ENCODE measurements at places on chromosomes 6 and 20. TPM values are rescaled to one million over a fixed set of nuclear protein-coding genes. Genes with fewer than 3 reads are reported as not detected.

The HLA-DOB gene
- 0.20 TPM for total RNA-seq

The LTB gene
- not detected for total RNA-seq

The PHACTR1 gene
- total RNA-seq: 15.9 TPM

- no peak for DNase-seq
- peaks cover 55% of the 10 kb centered on the region for H3K36me3 ChIP-seq
- peaks cover 4% of the 10 kb centered on the region for H3K4me1 ChIP-seq
- H3K4me3 ChIP-seq: no peak overlapping the region
Observed at GRCh38 chr6:52505726-52506409, 71.0 kb downstream of the TRAM2 start.

DNA sequence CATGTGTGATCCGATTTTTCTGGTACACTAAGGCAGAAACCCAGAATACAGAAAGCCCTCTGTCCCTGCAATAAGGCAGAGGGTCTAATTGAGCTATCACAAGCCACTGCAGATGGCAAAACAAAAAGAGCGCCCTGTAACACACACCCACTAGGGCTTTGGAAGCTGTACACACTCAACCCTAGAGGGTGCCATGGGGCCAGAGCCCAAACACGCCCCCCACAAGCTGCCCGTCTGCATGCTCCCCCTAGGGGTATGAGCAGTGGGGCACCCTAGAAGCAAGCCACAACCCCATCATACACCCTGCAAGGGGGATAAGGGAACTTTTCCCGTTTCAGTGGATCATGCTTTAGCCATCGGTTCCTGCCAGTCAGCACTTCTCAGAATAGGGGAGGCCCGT lies 62.2 kb upstream of the PDE10A start:
- no peaks in the 10 kb centered on the region for H3K4me1 ChIP-seq
- no peaks in the 10 kb centered on the region for H3K36me3 ChIP-seq
- H3K4me3 ChIP-seq: no peak overlapping the region
- H3K27ac ChIP-seq: no peak overlapping the region
- DNase-seq: peak; percentile 58

- H3K36me3 ChIP-seq: no peaks in the 10 kb centered on the region
- no peak overlapping the region for H3K4me3 ChIP-seq
- H3K4me1 ChIP-seq: no peaks in the 10 kb centered on the region
- H3K27me3 ChIP-seq: no peaks in the 10 kb centered on the region
Observed at GRCh38 chr20:61839223-61839911, 226.3 kb downstream of the TAF4 start.

GRCh38 chr6:24766680-24767462 lies 7.9 kb upstream of the GMNN start:
- no peak for DNase-seq

DNA sequence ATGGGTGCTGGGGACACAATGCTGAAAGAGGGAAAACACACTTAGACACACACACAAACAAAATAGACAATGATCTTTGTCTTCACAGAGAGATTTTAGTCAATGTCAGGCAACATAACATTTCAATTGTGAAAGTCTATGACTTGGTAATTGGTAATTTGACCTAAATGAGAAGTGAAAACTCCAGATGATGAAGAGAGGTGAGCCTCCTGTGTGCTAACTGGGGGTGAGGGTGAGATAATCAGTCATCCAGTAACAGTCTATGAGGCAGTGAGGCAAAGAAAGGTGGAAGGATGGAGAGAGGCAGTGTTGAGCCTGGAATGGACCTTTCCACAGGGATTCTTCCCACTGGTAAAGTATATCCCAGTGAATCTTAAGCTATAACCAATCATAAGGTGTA lies 744.2 kb downstream of the MAFB start:
- no peak overlapping the region for H3K27ac ChIP-seq
- no peak for DNase-seq
- no peaks in the 10 kb centered on the region for H3K36me3 ChIP-seq
- H3K4me1 ChIP-seq: no peaks in the 10 kb centered on the region
- no peaks in the 10 kb centered on the region for H3K27me3 ChIP-seq

DNA sequence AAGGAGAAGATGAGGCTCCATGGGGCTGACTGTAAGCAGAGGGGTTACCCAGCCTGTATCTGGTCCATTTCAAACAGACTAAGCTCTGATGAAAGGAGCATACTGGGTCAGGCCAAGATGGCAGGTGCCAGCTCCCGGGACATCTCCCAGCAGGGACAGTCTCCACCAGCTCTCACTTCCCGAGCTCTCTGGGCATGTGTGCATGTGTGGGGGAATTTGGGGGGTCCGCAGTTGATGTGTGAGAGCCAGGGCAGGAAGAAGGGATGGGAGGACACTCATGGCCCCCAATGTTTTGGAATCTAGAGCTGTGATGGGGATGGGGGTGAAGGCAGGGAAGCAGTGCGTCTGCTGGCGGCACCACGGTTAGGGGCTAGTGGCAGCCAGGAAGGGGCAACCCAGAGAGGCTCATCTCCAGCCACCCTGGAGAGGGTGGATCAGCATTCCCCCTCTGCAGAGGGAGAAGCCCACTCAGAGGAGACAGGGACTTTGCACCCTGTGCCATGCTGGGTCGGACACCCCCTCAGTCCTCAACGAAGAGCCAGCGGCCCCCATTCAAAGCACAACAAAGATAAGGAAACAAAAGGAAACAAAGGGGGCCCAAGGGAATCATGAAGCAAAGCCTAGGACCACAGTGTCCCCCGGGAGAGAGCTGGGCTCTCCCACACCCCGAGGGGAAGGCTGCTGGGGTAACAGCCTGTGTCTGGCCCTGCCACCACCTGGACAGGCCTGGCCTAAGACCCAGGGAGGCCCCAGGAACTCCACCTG lies 52.4 kb downstream of the DSTN start:
- H3K4me3 ChIP-seq: no peak overlapping the region
- H3K27ac ChIP-seq: no peak overlapping the region
- H3K4me1 ChIP-seq: no peaks in the 10 kb centered on the region

DNA sequence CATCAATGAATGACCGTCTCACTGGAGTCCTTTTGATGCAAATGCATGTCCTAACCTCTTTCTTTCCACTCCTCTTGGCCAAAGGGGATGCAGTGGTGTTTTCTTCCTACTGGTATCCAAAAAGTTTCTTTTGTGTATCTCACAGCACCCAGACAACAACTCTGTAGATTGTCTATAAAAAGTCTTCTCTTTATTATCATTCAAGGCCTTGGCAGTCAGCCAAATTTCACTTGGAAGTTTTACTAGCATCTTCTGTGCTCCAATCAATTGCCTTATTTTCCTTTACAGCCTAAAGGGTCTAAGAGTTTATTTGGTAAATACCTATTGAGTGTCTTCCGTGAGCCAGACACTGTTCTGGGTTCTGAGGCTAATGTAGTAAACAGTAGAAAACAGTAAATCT lies 150.2 kb upstream of the RNF217 start:
- no peaks in the 10 kb centered on the region for H3K4me1 ChIP-seq
- H3K36me3 ChIP-seq: no peaks in the 10 kb centered on the region
- no peak overlapping the region for H3K27ac ChIP-seq
- no peaks in the 10 kb centered on the region for H3K27me3 ChIP-seq

DNA sequence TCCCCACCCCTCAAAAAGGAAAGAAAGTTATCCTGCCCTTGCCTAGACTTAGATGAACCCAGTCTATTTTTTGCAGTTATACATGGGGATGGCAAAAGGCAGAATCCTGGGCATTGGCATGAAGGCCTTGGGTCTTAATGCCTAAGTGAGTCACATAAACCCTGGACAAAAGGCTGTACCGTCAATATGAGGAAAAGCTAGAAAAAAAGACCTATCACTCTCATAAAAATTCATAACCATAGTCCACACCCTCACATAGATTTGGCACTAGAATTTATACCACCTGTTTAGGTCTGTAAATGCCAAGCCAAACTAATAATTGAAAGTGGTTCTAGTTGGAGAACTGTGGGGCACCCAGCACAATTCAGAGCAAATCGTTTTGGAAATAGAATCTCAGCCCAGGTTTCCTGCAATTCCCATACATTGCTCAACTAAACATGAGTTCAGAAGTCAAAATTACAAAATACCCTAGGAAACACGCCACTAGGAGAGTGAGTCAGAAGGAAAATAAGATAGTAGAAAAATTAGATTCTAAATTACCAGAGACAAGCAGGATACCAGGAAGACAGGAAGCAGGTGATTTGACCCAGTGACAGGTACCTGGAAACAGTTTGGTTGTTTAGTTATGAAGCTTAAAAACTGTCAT lies 70.4 kb upstream of the FUCA2 start:
- no peaks in the 10 kb centered on the region for H3K36me3 ChIP-seq
- no peak overlapping the region for H3K27ac ChIP-seq
- H3K27me3 ChIP-seq: no peaks in the 10 kb centered on the region
- no peak for DNase-seq
- no peak overlapping the region for H3K4me3 ChIP-seq
- H3K4me1 ChIP-seq: no peaks in the 10 kb centered on the region

DNA sequence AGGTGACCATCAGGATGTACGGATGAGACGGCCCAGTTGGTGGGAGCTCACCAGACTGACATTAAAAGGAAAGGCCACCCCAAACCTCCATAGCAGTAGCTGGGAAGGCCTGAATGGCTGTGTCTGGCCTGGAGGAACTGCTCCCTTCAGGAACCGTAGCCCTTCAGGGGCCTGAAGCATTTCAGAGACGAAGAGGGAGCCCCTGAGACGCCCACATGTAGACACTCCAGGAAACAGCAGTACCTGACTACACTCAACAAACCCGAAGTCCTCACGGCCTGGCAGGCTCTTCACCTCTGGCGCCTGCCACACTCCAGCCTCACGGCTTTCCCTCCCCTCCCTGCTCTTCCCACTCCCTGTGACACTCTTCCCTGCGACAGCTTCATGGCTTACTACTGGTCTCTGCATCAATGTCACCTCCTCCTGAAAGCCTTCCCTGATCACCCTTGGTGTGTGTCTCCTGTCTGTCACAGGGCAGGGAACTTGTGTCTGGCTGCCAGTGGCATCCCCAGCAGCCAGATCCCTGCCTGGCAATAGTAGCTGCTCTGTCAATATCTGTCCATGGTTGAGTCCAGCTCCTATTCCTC lies 14.6 kb upstream of the STX16 start:
- no peak for DNase-seq
- no peaks in the 10 kb centered on the region for H3K4me1 ChIP-seq
- H3K27me3 ChIP-seq: no peaks in the 10 kb centered on the region
- H3K4me3 ChIP-seq: no peak overlapping the region
- no peak overlapping the region for H3K27ac ChIP-seq
- H3K36me3 ChIP-seq: no peaks in the 10 kb centered on the region

DNA sequence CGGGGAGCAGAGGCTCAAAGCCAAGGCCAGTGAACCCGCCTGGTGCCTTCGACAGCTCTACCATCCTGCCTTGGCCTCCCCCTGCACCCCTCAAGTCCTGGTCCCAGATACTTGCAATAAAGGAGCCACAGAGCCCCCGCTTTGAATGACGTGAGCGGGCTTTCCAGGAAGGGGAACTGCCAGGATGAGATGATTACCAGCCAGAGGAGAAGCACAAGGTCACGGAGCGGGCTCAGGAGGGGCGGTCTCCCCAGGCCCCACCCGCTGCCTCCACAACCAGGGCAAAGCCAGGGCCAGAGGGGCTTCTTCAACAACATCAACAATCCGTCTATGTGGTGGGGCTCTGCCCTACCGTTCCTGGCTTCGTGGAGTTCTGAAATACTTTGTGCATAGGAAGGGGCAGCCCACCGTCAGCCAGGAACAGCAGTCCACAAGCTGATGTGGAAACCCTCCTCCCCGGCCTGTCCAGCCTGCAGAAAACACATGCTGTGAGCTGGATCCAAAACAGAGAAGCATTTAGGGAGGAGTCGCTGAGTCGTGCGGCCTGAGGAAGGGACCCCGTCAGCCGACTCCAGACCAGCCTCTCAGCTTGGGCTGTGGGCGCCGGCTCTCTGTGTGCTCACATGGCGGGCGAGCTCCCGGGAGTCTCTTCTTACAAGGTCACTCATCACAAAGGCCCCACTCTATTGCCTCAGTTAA lies 392.5 kb downstream of the CDH4 start:
- H3K4me1 ChIP-seq: no peaks in the 10 kb centered on the region
- peaks cover 2% of the 10 kb centered on the region for H3K36me3 ChIP-seq
- no peak overlapping the region for H3K27ac ChIP-seq
- H3K27me3 ChIP-seq: no peaks in the 10 kb centered on the region
- DNase-seq: no peak

DNA sequence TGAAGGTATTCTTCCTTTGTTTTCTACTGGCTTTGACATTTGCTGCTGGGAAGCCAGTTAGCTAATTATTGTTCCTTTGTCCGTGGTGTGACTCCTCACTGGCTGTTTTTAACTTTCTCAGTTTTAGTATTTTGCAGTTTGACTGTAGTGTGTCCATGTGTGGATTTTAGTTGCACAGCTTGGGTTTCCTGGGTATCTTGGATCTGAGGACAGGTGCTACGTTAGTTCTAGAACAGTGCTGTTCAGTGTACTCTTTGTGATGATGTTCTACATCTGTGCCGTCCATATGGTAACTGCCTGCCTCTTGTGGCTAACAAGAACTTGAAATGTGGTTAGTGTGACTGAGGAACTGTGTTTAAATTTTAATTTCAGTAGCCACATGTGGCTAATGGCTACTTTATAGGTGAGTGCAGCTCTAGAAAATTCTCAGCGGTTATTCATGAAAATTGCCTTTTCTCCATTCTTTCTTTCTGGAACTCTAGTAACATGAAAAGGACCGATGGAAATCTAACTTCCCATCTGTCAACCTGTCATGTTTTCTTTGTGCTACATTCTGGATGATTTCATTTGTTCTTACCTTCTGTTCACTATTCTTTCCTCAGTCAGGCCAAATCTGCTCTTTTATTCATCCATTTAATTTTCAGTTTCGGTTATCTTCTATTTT lies 7.4 kb downstream of the SNX9 start:
- H3K4me1 ChIP-seq: peaks cover 29% of the 10 kb centered on the region
- H3K27ac ChIP-seq: peak overlapping the region; percentile 11
- DNase-seq: no peak
- H3K36me3 ChIP-seq: peaks cover 6% of the 10 kb centered on the region

- H3K27ac ChIP-seq: no peak overlapping the region
- H3K36me3 ChIP-seq: no peaks in the 10 kb centered on the region
- peaks cover 4% of the 10 kb centered on the region for H3K4me1 ChIP-seq
- no peak for DNase-seq
- H3K27me3 ChIP-seq: no peaks in the 10 kb centered on the region
Observed at GRCh38 chr20:61090541-61090940, 161.5 kb upstream of the CDH4 start.

- no peaks in the 10 kb centered on the region for H3K36me3 ChIP-seq
- peak overlapping the region; percentile 57 for H3K4me3 ChIP-seq
- H3K27ac ChIP-seq: no peak overlapping the region
- H3K27me3 ChIP-seq: peaks cover 63% of the 10 kb centered on the region
- peak; percentile 68 for DNase-seq
Observed at GRCh38 chr6:117270055-117270842, 4.9 kb downstream of the VGLL2 start.

All from H9 (cell line).